GM23248 (cell line): ENCODE measurements at places on chromosomes 7 and 10. TPM values are rescaled to one million over a fixed set of nuclear protein-coding genes. Genes with fewer than 3 reads are reported as not detected.

The ANKRD16 gene
- 5.4 and 5.9 TPM in 2 replicates for total RNA-seq

The SCIN gene
- total RNA-seq: 0.13 and 0.32 TPM in 2 replicates

GRCh38 chr10:114925587-114926586, 12.1 kb upstream of the TRUB1 start:
- DNase-seq: peak; percentile 66

DNA sequence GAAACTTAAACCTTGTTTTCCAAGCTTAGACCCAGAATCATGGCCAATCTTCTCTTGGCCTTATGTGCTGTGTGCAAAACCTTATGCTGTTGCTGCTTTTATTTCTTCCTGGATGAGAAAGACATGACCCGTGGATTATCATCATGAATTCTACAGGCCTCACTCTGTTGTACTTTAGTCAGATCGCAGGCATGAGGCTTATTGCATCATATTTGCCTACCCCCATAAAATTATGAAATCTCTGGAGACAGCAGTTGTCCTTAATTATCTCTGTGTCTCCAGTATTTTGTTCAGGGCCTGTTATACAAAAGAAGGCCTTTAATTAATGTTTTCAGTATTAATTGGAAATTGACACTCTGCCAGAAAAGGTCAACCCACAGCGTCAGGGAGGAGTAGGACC, 71.6 kb downstream of the PLCE1 start:
- peak; percentile 71 for DNase-seq

DNA sequence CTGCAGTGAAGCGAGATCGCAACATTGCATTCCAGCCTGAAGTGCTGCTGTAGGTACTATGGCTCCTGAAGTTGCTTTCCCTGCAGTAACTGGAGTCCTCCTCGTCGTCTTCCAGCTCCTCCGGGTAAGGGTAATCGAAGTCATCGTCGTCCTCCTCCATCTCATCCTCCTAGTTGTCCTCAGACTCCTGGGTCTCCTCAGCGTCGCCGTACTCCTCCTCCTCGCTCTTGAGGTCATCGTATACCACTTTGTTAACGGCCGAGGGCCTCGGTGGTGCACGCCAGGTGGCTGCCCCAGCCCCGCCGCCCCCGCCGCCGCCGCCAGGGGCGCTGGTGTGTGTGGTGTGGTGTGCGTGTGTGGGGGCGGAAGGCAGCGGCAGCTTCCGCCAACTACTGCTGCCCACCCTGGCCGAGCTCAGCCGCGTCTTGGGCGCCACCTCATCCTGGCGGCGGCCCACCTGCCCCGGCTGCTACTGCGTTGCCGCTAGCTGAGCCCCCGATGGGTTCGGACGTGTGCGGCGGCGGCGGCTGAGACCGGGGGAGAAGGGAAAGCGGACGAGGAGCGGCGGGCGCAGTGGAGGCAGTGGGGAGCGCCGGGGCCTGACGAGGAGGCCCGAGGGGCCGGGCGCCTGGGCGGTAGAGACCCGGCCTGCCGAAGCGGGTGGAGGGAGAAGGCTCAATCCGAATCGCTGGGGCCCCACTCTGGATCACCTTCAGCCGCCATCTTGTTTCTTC, 11.8 kb upstream of the ACBD5 start:
- peak; percentile 70 for DNase-seq
